Stimulated activated CD4-positive, alpha-beta T cell treated with anti-CD3 and anti-CD28 coated beads, Interleukin-1b, Interleukin-23, amount 100 ng/mL, for 1 hour (primary cell): ENCODE measurements at places on chromosomes 6 and 20.

DNA sequence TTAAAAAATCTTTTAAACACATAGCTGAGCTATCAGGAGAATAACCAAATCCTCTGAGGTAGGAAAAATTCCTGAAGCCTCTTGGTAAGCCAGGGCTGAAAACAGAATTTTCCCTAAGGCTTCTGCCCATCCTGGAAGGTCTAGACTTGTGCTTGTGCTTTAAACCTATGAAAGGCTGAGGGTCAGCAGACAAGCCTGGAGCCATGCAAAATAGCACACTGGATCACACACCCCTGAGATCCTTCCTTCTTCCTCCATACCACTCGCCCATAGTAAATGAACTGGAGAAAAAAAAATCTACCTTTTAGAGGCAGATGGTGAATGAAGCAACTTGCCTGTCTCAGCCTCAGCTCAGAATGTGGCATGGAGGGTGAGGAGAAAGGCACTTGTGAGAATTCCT is 144.4 kb downstream of the UBE3D start:
- no peak for DNase-seq

DNA sequence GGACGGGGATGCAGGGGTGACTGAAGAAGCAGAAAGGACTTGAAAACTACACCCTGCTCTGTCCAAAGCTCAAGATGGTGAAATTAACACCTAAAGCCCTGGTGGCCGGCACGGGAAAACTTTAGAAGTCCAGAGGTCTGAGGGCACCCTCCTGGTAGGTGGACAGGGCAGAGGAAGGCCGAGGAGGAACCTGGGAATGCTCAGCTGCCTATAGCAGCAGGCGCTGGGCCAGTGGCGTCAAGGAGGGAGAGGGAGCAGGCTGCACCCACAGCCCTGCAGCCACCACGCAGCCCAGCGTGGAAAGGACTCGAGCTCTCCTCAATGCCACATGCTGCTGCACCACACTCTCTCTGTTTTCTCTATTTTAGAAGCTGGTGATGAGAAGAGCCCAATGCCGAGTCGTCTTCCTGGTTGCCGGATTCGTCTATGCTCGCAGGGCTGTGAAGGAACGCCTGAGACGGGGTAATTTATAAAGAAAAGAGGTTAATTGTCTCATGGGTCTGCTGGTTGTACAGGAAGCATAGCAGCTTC is 248.3 kb upstream of the AFDN start:
- no peak for DNase-seq

DNA sequence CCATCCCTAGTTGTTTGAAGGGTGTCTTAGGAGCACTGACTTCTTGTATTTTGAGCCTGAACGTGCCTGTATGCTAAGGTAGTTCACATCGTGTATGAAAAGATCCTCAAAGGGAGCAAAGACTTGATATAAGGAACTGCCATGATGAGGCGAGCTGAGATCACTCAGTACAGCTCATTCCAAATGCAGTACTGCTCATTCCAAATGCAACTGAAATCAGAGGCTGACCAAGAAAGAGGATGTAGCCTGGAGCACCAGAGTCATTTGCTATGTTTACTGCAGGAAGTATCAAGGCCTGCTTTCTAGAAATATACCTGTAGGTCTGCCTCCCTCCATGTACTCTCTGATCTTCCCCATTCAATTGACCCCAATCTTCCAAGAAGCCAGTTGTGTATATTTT is 832.2 kb downstream of the EYS start:
- no peak for DNase-seq

- DNase-seq = no peak
Observed at GRCh38 chr20:32574296-32575226, 10.6 kb downstream of the NOL4L start.

DNA sequence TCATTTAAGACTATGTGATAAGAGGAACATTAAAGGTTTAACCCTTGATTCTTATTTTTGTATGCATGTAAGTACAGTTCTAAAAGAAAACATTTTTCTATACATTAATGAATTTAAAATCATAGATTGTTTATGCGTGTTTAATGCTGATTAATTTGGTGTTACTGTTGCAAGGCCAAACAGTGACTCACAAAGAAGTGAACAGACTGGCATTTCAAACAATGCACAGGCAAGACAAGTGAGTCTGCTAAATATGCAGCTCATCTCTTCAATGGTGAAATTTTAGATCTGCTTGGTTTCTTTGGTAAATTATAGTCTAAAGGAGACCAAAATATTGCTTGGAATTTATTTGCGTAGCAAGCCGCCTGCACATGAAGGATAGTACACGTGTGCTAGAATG is 417.4 kb upstream of the SOX4 start:
- DNase-seq = no peak

DNA sequence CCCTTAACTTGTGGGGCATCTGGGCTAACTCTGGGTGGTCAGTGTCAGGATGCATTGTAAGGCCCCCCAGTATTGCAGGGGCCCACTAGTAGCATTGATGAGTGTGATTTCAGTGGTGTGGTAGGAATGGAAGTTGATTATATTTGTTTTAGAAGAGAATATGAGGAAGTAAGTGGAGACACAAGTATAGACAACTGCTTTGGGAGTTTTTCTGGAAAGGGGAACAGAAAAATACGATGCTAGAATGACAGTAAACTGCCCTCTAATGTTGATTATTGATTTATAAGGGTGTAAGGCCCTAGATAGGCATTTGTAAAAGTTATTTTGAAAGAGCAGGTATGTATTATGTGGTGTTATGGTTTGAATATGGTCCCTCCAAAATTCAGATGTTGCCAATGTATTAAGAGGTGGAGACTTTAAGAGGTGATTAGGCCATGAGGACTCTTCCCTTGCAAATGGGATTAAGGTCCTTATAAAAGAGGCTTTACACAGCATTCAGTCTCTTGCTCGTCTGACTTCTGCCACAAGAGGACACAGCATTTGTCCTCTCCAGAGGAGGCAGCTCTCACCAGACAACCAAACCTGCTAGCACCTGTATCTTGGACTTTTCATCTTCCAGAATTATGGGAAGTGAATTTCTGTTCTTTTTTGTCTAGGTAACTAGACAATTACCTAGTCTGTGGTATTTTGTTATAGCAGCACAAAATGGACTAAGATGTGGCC is 135.9 kb upstream of the DTNBP1 start:
- DNase-seq = no peak

GRCh38 chr20:2213401-2213800 is 82.4 kb upstream of the TGM3 start:
- DNase-seq = no peak

DNA sequence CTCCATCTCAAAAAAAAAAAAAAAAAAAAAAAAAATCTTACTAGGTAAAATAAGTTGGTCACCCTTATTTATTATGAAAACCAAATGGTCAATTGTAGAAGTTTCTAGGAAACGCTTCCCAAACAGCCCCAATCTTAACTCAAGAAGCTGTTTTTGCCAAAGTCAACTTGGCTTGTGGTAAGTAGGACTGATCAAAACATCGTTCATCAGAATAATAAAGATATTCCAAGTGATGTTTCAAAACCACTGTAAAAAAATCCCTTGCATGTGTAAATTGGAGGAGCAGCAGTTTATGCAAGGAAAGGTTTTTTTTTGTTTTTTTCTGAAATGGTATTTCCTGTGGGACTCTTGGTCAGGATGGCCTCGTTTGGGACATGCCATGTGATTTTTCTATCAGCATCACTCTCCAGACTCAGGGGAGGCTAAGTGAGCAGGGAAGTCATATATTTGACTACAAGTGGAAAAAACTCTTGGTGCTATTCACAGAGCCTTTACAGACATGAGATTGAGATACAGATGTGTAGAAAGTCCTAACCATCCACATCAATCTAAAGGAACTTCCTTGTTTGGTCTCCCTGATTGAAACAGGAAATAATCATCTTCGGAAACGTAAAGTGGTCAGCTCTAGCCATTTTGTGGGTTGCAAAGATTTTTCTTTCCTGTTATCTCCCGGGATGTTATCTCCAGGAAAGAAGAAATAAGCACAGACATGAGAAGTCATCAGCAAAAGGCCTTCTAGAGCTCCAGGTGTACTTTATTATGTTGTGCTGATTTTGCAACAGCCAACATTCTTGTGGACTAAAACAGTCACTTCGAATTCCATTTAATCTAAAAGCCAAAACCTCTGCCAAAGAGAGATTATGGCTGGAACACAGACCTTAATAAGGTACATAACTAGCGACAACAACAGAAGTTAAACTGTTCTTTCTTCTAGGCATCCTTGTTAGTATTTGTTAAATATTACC is 177.8 kb downstream of the EDN1 start:
- DNase-seq = no peak

DNA sequence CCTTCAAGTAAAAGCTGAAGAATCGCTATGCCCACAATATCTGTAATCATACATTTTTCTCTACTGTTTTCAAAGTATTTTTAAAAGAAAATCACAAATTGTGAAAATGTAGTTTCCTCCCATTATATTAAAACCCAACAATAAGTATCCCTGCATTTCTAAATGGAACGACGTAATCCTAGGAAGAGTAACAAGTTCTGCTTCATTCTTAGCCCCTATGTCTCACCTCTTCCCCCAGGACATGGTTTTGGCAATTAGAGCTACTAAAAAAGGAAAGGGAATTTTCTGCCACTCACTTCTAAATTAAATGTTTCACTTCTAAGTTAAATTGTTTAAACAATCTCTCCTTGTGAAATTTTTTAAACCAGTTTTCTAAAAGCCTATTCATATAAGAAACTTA is 47.4 kb downstream of the TBPL1 start:
- no peak for DNase-seq

GRCh38 chr6:11994875-11995461 is 17.1 kb upstream of the HIVEP1 start:
- DNase-seq = no peak

DNA sequence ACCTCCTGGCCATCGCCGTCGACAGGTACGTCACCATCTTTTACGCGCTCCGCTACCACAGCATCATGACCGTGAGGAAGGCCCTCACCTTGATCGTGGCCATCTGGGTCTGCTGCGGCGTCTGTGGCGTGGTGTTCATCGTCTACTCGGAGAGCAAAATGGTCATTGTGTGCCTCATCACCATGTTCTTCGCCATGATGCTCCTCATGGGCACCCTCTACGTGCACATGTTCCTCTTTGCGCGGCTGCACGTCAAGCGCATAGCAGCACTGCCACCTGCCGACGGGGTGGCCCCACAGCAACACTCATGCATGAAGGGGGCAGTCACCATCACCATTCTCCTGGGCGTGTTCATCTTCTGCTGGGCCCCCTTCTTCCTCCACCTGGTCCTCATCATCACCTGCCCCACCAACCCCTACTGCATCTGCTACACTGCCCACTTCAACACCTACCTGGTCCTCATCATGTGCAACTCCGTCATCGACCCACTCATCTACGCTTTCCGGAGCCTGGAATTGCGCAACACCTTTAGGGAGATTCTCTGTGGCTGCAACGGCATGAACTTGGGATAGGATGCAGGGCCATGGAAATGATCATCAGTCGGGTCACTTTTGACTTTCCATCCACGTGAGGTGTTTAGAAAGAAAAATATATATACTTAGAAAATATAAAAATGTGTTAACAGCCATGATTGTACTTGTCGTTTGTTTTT is 868 bp downstream of the MC3R start:
- DNase-seq = no peak

- no peak for DNase-seq
Observed at GRCh38 chr6:82766476-82766875, 299.2 kb downstream of the UBE3D start.

DNA sequence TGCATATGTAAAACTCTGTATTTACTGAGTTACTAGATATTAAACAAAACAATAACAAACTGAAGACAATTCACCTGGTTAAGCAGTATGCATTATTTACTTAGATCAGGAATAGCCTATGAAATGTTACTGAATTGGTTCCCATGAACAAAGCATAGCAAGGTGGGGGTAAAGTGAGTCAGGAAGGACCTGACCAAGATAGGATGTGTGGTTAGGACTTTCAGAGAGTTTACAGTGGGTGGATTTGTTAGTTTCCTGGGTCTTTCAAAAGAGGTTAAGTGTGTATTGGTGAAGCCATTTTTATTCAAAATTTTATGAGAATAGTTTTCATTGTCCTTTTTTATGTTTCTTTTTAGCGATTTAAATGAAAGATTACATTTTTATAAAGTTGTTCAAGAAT is 32.9 kb downstream of the TBPL1 start:
- no peak for DNase-seq

- DNase-seq = no peak
Observed at GRCh38 chr20:39429726-39430125, 467.6 kb downstream of the DHX35 start.

DNA sequence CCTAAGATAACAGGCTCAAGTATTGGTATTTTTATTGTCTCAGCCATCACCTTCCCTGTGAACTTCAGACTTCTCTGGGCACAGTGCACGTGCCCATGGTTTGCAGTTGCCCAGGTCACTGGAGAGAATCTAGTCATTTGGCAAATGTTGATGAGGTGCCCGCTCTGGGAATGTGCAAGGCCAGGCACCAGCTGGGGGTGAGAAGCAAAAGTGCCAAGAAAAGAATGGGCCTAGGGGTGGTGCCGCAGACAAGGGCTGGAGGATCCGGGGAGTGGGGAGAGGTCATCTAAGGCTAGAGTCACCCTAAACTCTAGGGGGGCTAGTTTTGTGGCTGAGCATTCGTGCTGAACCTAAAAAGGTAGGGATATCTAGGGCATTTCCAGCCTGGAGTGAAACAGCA is 57.0 kb upstream of the VSTM2L start:
- DNase-seq = no peak

DNA sequence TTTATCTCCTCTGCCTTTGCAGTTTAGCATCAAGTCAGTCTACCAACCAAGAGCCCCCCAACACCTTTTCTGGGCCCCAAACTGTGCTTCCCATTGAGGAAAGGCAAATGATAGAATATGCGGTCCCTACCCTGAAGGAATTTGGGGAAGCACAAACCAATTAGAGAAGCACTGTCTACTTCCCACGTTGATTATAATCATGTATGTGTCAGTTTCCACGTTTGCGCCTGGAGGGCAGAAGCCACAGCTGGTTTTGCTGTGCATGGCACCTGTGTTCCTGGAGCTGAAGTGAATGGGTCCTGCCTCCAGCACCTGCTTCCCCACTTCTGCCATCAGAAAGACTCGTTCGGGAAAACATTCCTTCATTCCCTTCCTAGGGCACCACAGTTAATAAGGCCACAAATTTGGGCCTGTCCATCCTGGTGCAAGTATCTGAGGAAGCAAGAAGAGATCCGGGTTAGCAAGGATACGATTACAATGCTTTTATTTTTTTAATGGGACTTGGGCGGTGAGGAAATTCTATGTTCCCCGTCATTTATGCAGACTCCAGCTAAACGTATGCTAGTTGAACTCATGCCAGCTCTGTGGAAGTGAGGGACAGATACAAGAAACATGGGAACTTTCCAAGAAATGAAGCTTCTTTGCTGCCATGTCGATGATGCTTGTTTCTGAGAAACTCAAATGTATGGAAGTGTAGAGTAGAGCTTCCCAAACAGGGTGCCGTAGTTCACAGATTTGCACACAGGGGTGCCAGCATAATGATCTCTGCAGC is 333.5 kb downstream of the NRN1 start:
- DNase-seq = no peak
